WTC11 (cell line): ENCODE measurements at places on chromosomes 4 and X.

DNA sequence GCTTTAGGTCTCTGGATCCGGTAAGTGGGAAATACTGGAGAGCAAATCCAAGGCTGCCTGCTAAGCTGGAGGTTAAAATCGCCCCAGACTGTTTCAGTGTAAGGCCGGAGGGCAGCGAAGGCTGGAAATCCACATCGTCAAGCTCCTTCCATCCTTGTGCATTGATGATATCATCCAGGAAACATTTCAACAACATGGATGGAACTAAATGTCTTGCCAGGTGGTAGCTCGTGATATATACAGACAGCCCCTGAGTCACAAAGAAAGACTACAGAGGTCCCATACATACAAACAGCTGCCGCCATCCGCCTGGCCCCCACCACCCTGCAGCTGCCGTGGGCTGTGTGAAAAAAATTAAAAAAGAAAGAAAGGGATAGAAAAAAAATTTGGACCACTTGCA is 148.9 kb upstream of the RBPJ start:
- DNase-seq = no peak

GRCh38 chr4:77398256-77398655 is 207.4 kb upstream of the CXCL13 start:
- DNase-seq = no peak

DNA sequence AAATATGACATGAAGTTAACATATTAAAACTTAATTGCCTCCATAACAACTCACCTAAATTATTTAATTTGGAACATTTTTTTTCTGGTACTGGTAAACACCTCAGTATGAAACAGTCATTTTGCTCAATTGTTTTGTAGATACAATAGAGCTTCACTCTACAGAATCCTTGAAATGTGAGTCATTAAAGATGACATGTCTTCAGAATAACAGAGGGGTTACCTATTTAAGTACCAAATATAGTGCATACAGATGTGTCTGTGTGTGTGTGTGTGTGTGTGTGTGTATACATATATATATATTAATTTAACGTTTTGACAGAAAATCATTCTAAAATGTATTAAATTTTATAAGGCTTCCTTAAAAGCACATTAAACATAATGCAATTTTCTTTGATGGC is 297.6 kb downstream of the INPP4B start:
- no peak for DNase-seq

DNA sequence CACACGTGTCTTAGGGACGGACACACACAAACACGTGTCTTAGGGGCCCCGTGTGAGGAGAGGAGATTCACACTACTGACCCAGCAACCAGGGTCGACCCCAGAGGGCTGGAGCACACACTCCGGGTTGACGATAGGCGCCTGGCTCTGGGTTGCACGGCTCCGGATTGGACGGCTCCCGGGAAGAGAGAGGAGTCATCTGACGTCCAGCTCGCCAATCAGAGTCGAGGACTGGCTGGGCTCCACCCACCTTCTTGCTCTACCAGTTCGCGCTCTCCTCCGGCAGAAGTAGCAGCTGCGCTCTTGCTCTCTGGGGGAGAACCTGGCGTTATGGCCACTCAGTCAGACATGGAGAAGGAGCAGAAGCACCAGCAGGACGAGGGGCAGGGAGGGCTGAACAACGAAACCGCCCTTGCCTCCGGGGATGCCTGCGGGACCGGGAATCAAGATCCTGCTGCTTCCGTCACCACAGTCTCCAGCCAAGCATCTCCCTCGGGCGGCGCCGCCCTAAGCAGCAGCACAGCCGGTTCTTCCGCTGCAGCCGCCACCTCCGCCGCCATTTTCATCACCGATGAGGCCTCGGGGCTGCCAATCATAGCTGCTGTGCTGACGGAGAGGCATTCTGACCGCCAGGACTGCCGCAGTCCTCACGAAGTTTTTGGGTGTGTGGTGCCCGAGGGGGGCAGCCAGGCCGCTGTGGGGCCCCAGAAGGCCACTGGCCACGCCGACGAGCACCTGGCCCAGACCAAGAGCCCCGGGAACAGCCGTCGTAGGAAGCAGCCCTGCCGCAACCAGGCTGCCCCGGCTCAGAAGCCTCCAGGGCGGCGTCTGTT is 74.3 kb downstream of the NUDT10 start:
- no peak for DNase-seq

DNA sequence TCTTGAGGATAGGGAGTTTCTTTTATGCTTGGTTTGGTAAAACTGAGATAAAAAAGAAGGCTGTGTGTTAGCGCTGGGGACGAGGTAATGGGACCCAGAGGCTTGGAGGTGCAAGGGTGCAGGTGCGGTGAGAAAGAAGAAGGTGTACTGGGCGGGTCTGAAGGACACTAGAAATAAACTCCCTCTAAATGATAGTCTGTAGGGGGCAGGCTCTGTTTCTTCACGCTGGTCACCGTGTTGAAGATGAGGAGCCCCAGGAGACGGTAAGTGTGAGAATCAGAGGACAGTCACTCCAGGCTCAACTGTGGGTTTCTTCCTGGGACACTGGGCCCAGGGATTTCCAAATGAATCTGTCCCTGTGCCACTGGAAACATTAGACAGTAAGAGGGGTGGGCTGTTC is 131.4 kb downstream of the SORBS2 start:
- DNase-seq = no peak

DNA sequence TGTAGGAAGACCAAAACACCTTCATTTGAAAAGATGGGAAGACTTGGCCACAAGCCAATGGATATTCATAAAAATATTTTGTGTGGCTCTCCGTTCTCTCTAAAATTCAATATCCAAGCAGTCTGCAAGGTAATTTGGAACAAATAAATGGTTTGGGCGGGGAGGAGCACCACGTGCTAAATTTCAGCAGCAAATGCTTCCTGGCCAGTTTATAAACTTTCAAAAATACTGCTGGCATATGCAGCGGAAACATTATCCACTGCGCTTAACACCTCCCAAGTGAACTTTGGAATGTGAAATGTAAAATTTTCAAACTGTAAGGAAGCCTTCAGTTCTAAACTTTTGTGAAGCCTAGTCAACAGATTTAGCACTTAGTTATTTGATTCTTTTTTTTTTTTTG is 191.0 kb downstream of the NSUN7 start:
- DNase-seq = no peak

DNA sequence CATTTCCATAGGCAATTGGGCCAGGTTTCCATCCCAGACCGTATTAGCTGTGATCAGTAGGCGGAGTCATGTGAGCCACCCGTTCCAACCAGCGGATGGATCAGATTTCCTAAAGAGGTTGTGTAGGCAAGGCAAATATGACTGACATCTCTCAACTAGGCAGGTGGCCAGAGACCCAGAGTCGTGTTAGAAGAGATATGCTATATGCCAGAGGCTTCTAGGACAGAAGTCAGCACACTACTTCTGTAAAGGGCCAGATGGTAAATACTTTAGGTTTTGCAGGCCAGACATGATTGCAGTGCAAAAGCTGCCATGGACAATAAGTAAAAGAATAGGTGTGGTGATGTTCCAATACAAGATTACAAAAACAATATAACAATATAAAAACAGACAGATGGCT is 788.4 kb downstream of the RPA4 start:
- no peak for DNase-seq

GRCh38 chrX:112669824-112670223 is 9.9 kb downstream of the LHFPL1 start:
- DNase-seq = no peak

DNA sequence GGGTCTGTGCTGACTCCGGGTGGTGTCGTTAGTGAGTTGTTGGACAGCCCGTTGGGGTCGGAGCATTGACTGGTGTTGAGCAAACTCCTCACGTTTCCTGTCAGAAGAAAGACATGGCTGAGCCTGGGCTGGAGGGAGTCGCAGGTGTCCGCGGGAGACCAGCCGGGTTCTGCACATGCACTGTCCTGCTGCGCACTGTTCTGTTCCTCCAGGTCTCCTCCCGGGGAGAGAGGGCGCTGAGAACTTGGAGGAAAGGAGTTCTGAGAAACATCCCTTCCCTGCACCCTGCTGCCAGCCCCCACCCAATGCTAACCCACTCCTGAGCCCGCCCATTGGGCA is 1.1 kb downstream of the ZNF141 start:
- DNase-seq = peak; percentile 12

GRCh38 chr4:154583230-154583629 is 7.3 kb downstream of the FGA start:
- DNase-seq = no peak

- no peak for DNase-seq
These were observed 13.8 kb downstream of the RNF4 start for GRCh38 chr4:2482693-2483092.

- DNase-seq = no peak
These were observed 89.0 kb downstream of the KDM6A start for GRCh38 chrX:44961817-44962607.

DNA sequence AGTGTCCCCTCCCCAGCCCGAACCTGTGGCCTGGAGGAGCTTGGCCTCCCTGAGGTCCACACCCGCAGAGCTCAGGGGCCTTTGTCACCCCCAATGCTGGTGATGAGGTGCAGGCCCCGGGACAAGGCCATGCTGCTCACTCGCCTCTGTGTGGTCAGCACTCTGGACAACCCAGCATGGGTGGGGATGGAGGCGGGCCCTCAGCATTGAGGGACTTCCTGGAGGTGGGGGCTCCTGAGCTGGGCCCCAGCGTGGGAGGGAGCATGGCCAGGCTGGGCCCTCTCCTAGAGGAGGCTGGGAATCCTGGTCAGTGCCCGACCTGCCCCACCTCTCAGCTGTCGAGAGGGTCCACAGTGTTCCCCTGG is 30.6 kb downstream of the TACC3 start:
- DNase-seq = no peak

DNA sequence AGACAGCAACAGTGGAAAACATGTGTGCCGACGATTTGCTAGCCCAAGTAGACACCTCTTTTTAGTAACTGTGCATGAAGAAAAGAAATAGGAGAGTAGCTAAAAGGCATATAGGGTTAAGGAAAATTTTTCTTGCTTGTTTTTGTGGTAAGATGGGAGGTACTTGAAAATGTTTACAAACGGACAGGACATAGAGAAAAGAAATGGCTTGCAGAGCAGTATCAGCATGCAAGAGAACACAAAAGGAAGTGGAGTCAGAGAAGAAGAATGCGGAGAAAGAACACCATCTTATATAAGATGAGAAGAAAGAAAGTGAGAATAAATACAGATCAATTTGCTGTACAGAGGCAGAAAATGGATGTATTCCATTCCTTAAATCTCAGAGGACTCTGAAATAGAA is 263.7 kb upstream of the ETNPPL start:
- no peak for DNase-seq

- DNase-seq = no peak
These were observed 28.8 kb downstream of the NR0B1 start for GRCh38 chrX:30280428-30280827.

DNA sequence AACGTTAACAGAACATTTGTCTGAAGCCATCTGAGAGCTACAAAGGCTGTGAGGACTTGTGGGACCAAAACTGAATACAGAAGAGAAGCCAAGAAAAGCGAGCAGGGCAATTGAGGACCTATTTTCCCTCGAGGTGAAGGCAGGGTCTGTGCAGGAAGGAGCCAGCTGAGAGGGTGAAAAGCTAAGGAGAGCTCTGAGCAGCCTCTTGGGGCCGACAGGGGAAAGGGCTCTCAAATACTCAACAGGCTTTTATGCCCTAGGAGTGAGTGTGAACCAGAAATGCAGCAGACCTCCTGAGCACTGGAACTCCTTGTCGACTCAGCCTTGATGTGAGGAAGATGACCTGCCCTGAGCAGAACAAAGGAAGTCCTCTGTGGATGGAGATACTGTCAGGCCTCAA is 54.2 kb downstream of the C4orf50 start:
- DNase-seq = no peak

DNA sequence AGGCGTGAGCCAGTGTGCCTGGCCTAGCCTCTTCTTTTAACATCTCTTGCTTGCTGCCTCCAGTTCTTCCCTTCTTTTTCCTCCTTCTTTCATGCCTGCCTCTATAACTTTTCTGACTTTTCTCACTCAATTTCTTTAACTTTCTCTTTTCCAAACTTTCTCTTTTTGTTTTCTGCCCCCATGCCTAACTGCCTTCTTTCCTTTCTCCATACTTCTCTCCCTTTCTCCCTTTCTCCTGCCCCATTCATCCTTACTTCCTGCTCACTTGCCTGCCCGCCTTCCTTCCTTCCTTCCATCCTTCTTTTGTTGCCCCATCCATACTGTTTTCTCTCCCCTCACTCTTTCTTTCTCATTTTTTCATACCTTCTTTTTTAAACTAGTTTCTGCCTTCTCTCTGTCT is 105.2 kb downstream of the RBMX2 start:
- no peak for DNase-seq

GRCh38 chr4:69617083-69617694 is 22.3 kb downstream of the UGT2A2 start:
- DNase-seq = no peak

DNA sequence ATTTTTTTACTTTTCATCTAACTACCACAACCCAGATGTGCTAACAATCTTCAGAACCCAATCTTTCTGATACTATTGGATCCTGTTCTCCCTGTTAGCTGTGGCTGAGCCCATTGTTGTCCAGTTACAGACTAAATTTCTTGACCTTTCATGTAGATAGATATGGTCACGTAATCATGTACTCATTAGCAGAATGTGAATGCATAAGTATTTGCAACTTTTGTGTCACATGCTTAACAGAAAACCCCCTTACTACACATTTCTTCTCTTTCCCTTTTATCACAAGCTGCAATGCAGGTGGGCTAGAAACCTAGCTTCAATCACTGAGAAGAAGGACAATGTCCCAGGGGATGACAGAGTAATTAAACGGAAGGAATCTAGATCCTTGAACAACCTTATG is 13.1 kb upstream of the FAM13A start:
- no peak for DNase-seq

- no peak for DNase-seq
These were observed 201.6 kb downstream of the STIM2 start for GRCh38 chr4:27062256-27062655.

GRCh38 chr4:177528620-177529019 is 86.4 kb upstream of the AGA start:
- no peak for DNase-seq

- no peak for DNase-seq
These were observed 139.0 kb downstream of the ADAMTS3 start for GRCh38 chr4:72430050-72430449.

- DNase-seq = no peak
These were observed 78.3 kb upstream of the EGFL6 start for GRCh38 chrX:13491061-13491460.

- DNase-seq = no peak
These were observed 13.2 kb upstream of the SOD3 start for GRCh38 chr4:24781999-24782745.

DNA sequence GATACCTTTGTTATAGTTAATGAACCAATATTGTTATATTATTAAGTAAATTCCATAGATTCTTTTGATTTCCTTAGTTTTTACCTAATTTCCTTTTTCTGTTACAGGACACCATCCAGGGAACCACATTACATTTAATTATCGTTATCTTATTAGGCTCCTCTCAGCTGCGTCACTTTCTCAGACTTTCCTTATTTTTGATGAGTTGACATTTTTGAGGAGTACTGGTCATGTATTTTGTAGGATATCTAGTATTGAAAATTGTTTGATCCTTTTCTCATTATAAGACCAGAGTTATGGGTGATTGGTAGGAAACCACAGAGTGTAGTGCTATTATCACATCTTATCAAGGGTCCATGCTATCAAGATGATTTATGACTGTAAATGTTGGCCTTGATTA is 319.7 kb downstream of the NKX6-1 start:
- DNase-seq = no peak
